Amniotic stem cell (primary cell): ENCODE measurements at places on chromosomes 11 and 22.

GRCh38 chr11:130522284-130522961, 74.0 kb downstream of the ADAMTS15 start:
- DNase-seq = peak; percentile 64

DNA sequence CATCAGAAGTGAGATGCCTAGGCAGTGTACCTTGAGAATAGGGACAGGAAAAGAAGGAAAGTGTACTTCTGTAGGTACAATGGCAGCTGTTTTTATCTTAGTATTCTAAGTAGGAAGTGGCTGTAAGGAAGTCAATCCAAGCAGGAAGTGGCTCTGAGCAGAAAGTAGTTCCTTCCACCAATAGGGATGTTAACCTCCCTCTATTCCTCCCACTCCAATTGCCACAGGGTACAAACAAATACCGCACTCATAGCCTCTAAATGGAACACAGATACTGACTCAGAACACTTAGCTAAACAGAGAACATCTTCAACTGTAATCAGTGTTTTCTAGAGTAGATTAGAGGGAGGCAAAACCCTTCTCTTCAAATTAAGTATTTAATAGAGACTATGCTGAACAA, 10.6 kb downstream of the LRRC55 start:
- DNase-seq = no peak

- no peak for DNase-seq
These were observed 25.9 kb downstream of the PHLDB1 start for GRCh38 chr11:118633319-118633690.

- DNase-seq = no peak
These were observed 193.5 kb upstream of the SNX19 start for GRCh38 chr11:131109790-131110189.

GRCh38 chr22:44108806-44109385, 71.8 kb upstream of the PARVG start:
- DNase-seq = no peak

- no peak for DNase-seq
These were observed 6.1 kb downstream of the MIAT start for GRCh38 chr22:26663374-26663923.

- no peak for DNase-seq
These were observed 50.0 kb downstream of the C11orf58 start for GRCh38 chr11:16788141-16789062.

DNA sequence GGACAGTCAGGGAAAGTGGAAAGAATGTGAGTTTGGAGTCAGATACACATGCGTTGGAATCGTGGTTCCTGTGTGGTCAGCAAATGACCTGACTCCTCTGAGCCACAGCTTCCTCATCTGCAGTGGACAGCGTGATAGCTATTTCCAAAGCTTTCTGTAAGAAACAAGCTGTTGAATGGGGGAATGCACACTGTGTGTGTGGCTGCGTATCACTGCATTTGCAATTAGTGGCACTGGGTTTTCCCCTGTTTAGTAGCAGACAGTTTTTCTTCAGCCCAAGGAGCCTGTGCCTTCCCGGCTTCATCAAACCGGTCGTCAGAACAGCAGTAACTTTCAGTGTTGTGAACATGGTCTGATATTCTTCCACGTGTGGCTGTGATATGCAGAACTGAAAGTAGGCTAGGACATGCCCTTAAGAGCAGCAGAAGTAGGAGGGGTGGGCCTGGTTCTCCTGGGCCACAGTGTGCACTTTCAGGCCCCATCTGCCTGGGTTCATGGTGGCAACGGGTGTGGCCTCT, 121.5 kb downstream of the RRAS2 start:
- no peak for DNase-seq

DNA sequence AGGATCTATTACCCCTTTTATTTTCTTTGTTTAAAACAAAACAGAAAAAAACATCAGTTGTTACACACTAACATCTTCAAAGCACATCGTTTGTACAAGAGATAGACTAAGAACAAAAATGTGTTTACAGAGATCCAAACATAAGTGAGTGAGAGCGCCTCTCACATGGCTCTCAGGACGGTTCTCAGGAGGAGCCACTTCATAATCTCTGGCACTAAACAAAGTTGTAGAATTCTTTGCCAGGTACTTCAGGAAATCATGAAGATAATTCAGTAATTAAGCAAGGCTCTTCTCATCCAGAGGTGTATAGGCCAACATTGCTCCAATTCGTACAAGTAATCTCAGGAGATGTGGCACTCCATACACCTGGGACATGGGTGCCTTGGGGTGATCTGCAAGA, 29.8 kb downstream of the PDE3B start:
- DNase-seq = no peak

DNA sequence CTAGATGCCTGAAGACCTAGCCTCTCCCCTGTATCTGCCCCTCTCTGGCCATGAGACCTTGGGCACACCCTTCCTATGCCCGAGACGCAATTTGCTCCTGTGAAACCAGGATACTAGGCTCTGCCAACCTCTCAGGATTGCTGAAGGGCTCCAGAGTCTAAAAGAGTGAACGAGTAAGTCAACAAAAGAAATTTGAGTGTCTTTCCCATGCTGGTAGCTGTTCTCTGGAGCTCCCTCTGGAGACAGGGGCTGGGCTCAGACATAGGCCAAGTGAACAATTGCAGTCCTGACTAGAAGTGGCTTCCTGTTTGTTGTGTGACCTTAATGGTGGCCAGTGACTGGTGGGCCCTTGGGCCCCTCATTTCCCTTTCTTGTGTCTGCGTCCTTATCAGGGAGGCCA, 189.0 kb upstream of the NARS2 start:
- no peak for DNase-seq

GRCh38 chr11:4577761-4578160, 3.8 kb upstream of the OR52I2 start:
- no peak for DNase-seq

GRCh38 chr11:122354025-122354697, 238.1 kb upstream of the BLID start:
- DNase-seq = no peak

GRCh38 chr11:112826026-112826425, 135.2 kb upstream of the NCAM1 start:
- DNase-seq = no peak

DNA sequence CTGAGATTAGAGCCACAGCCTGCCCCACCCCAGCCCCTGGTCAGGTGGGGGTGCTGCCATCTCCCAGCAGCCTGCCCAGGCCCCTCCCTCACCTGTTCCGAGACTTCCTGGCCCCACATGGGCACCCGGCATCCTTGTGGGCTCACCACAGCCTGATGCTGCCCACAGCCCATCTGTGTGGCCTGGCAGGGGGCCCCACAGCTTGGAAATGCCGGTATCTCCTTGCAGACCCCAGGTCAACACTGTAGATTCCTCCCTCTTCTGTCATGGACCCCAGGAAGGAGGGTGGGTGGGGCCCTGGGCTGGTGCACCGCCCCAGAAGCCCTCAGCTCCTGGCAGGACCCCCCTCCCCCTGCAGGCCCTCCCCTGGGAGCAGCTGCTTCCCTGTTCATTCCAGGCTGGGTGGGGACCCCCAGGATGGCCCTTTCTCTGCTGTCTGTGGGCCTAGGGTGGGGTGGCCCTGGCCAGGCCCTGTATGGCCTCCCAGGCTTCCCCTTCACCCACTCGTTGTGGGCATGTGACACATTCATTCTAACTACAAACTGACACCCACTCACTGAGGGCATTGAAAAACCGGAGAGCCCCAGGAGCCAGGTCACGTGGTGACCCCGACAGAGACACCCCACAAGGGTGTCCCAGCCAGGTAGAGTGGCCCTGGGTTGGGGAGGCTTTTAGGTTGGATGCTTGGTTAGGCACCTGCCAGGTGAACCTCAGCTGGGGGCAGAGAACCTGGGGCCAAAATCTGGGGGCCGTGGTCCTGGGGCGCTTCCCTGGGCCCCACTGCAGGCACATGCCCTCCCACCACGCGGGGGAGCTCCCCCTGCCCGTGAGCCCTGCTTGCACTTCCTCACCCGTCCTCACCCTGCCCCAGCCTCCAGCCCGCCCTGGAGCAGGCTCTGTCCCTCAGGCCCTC, 44.1 kb upstream of the CCDC188 start:
- no peak for DNase-seq

- DNase-seq = no peak
These were observed 31.8 kb upstream of the GPR83 start for GRCh38 chr11:94433049-94433448.

- DNase-seq = no peak
These were observed 45.5 kb upstream of the GRIK4 start for GRCh38 chr11:120465921-120466534.

GRCh38 chr22:26380072-26380830, 48.8 kb upstream of the ASPHD2 start:
- no peak for DNase-seq

DNA sequence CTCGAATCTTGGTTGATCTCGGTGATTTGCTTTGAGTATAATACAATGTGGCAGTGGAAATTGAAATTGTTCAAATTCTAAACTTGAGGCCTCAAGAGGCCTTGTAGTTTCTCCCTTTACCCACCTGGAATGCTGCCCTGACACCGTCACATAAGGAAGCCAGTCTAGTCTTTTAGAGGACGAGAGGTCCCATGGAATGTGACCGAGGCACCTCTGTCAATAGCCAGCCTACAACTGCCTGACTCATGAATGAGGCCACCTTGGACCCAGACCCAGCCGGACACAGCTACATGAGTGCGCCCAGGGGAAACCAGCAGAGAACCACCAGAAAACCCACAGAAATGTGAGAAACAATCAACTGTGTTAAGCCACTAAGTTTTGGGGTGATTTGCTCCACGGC, 52.5 kb downstream of the RPL27A start:
- no peak for DNase-seq

DNA sequence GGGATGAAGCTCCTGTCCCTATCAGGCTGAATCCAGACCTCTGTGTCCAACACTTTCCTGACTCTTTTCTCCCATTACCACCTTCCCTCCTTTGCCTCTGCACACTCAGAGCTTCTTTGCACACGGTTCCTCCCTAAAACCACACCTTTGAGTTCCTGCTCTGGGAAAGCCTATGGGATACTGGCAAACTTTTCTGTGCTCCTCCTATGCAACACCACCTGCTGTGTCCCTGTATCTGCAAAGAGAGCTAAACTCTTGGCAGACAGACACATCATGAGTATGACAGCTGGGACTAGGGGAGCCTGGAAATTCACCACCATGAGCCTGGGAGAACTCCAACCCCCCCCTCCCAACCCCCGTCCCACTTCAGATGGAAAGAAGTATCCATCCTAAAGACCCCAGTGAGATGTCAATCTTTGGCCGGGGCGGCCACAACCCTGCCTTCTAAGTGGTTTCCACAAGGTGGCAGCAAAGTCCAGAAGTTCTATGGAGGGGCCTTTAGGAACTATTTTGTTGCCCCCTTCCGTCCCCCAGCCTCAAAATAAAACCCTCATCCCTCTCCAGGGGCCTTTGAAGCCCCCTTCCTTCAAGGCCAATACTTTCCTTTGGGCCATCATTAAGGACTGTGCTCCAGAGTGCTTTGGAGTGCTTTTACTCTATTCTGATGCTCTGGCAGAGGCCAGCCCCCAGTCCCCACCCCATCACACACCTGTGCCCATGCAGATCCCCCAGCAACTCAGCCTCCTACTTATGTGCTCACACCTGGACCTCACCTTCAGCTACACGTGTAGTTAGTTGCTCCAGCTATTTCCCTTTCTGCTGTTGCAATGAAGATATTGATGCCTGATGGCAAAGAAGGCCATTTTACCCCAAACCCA, 19.4 kb downstream of the HTR3A start:
- DNase-seq = no peak

GRCh38 chr11:47161134-47161854, 15.4 kb downstream of the ARFGAP2 start:
- DNase-seq = peak; percentile 17

- no peak for DNase-seq
These were observed 25.3 kb downstream of the SHANK3 start for GRCh38 chr22:50697667-50698506.

DNA sequence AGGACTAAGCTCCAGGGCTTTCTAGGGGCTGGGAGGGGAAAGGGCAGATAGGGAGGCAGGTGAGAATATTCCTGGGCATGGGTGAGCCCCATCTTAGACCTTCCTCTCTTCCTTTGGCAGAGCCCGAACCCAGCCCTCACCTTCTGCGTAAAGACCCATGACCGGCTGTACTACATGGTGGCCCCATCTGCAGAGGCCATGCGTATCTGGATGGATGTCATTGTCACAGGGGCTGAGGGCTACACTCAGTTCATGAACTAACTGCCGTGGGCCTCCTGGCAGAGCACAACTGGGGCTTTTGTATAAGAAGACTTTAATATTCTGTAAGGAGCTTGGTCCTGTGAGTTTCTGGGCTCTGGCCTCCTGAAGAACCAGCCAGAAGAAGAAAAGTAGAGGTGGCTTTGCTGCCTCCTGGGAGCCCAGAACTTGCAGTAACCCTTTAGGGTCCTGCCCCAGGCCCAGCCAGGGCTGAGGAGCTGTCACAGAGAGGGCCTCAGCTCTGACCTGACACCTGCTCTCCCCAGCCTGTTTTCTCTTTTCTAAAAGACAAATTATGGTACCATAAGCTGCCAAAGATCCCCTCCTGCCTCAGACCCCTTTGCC, 22.8 kb downstream of the TREH start:
- no peak for DNase-seq

GRCh38 chr11:83007909-83008580, 63.7 kb downstream of the RAB30 start:
- DNase-seq = no peak

GRCh38 chr22:29312218-29313125, 3.0 kb downstream of the RASL10A start:
- DNase-seq = no peak

GRCh38 chr11:95095858-95096587, 6.4 kb downstream of the ENDOD1 start:
- DNase-seq = peak; percentile 41

DNA sequence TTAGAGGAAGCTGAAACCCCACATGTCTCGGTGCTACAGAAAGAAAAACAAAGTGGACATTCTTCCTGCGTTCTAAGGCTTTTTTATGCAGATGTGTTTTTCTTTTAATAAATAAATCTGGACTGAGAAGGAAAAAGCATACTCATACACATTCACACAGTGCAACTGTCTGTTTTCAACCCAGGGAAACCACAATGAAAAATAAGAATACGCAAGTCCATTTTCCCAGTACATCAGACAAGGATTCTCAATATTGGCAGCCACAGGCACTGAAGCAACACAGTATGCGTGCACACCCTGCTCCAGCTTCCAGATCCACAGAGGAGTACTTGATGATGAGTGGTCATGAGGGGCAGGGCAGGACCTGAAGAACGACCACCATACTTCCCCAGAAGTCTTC, 86.9 kb downstream of the ETS1 start:
- no peak for DNase-seq

GRCh38 chr11:12640355-12640754, 33.9 kb upstream of the TEAD1 start:
- DNase-seq = no peak

- no peak for DNase-seq
These were observed 27.4 kb downstream of the SCUBE1 start for GRCh38 chr22:43315687-43316217.

- peak; percentile 98 for DNase-seq
These were observed at the start of the genes KIF18A and METTL15 for GRCh38 chr11:28107750-28108618. KIF18A (minus strand) TSS chr11:28108156; CDS start chr11:28097947, 10,209 bp downstream. METTL15 (plus strand) TSS chr11:28108388; CDS start chr11:28113335, 4,947 bp downstream.
